ENCODE measurements at places on chromosomes 4 and X.

DNA sequence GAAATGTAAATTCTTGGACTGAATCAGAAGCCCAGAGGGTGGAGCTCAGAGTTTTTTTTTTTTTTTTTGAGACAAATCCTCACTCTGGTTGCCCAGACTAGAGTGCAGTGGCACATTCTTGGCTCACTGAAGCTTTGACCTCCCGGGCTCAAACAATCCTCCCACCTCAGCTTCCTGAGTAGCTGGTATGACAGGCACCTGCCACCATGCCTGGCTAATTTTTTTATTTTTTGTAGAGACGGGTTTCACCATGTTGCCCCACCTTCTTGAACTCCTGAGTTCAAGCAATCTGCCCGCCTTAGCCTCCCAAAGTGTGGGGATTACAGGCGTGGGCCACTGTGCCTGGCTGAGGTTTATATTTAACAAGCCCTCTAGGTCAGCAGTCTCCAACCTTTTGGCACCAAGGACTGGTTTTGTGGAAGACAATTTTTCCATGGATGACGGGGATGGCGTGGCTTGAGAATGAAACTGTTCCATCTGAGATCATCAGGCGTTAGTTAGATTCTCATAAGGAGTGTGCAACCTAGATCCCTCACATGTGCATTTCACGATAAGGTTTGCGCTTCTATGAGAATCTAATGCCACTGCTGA lies 76.7 kb downstream of the FHIP1A start:
- no peak for DNase-seq

GRCh38 chr4:35063031-35063570 lies 1181.2 kb downstream of the ARAP2 start:
- no peak for DNase-seq

- DNase-seq = no peak
Measured at GRCh38 chr4:47715716-47716416, 122.0 kb downstream of the CORIN start.

GRCh38 chr4:182492423-182492822 lies 249.2 kb downstream of the TENM3 start:
- DNase-seq = no peak

DNA sequence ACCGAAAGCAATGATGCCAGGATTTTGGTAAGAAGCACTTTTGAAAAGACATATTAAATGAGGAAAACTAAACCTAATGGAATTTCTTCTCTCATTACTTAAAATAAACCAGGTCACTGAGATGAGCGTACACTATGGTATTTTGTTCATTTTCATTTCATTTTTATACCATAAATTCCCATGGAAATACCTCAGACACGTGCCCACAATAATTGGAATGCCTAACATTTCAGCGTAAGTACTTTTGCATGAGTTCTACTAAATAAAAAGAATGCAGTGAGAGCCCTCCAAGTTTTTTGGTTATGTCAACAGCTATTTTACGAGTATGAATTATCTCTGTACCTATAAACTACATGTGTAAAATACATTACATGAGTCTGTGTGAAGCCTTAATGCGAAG lies 3.2 kb downstream of the CAMK2D start:
- DNase-seq = no peak

DNA sequence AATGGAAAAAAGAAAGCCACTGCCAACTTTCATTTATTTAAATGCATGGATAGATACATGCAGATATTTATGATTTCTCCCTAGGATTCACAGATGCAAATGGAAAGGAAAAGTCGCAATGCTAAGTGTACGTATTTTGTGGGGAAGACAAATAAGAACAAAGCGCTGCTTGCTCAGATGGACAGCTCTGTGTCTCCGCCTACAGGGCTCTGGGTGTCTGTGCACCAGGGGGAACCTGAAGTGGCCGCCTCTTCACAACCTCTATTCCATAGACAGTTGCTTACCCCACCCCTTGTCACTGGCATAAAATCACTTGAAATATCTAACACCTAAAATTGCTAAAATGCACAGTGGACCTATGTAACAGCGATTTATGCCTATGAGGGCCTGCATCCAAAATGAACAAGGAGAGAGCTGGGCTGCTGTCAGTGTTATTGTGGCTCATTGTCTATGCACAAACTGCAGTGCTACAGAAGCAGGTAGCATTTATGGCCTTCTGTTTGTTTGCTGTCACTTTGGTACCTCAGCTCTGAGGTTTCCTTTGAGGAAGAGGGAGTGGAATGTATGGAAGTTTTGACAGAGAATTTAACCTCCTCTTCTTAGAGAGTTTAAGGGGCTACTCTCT lies 58.6 kb upstream of the PAGE1 start:
- peak; percentile 27 for DNase-seq

All from T-helper 1 cell (primary cell).